ENCODE measurements at places on chromosomes 2 and 18.

DNA sequence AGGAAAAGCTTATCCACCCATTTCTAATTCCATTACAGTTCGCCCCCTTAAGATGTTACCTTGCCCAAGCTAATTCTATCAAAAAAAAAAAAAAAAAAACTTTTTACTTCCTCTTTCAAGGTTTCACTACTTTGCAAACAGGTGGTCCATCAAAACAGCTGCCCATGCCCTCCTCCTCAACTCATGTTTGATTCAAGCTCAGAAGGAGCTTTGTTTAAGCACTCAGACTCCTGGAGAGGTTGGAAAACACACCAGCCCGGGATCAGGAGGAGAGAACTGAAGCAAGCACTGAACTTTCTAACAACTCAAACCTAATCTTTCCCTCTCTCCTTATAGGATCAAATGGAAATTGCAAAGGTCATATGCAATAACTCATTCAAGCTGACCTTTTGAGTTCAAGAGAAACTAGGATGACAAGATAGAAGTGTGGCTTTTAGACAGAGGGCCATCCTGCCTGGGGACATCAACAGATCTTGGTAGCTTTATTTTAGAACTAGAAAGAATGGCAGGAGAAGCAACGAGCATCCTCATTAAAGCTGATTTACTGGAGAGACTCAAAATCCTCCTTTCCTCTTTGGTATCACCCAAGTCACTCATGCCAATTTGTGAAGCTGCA lies 28.3 kb upstream of the FZD7 start:
- no peak for DNase-seq

DNA sequence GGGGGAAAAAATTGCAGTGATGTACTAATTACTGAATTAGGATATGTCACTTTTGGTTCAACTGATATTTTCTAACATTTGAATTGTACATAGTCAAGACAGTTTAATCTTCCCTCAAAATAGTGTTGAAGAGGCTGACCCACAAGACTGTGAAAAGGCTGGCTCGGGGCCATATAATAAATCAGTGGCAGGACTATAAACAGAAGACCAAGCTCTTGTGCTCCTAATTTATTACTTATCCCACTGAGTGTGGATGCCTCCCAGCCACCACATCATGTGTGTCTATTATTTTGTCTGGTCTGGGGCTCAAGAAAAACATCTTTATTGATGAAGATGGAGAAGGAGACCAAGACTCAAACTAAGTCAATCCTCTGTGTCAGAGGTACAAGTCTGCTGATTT lies 64.4 kb downstream of the PLEKHM3 start:
- DNase-seq, result no peak

GRCh38 chr2:96914332-96914731 lies 44.5 kb upstream of the SEMA4C start:
- DNase-seq, result no peak

- no peak for DNase-seq
These were observed 38.7 kb downstream of the PARD6G start for GRCh38 chr18:80208620-80209019.

DNA sequence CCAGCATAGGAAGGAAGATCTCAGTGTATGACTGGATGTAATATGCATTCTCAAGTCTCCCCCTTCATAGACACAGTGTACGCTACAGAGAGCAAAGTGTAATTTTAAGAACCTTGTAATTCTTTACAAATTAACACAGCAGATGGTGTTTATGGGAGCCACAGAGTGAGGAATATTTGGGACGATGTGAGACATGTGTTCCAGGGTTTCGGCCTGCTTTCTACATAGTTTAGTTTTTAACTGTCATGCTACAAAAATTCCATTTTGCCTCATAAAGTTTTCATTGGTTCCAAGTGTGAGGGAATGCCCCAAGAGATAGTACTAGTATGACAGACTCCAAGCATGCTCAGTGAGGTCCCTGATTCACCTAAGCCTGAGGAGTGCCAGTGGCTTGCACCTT lies 76.2 kb upstream of the LRRTM1 start:
- no peak for DNase-seq

GRCh38 chr2:178927173-178927572 lies 120.0 kb upstream of the TTN start:
- DNase-seq, result no peak

- peak; percentile 76 for DNase-seq
These were observed 135.6 kb upstream of the ZNF236 start for GRCh38 chr18:76686737-76687231.

DNA sequence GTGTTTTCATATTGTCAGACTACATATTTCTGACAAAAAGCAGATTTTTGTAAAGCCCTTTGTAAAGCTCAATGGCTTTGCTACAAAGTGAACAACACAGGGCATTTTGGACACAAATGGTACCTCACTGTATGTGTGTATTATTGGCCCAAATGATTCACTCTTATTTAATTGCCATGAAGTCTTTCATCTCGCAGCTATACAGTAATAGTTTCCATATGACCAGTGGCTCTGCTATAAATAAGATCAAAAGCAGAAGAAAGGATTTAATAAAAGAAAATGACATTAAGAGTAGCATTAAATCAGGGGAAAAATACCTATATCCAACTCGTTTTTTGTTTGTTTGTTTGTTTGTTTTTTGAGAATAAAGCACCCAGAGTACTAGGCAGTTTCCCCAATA lies 284.0 kb upstream of the CCDC68 start:
- no peak for DNase-seq

DNA sequence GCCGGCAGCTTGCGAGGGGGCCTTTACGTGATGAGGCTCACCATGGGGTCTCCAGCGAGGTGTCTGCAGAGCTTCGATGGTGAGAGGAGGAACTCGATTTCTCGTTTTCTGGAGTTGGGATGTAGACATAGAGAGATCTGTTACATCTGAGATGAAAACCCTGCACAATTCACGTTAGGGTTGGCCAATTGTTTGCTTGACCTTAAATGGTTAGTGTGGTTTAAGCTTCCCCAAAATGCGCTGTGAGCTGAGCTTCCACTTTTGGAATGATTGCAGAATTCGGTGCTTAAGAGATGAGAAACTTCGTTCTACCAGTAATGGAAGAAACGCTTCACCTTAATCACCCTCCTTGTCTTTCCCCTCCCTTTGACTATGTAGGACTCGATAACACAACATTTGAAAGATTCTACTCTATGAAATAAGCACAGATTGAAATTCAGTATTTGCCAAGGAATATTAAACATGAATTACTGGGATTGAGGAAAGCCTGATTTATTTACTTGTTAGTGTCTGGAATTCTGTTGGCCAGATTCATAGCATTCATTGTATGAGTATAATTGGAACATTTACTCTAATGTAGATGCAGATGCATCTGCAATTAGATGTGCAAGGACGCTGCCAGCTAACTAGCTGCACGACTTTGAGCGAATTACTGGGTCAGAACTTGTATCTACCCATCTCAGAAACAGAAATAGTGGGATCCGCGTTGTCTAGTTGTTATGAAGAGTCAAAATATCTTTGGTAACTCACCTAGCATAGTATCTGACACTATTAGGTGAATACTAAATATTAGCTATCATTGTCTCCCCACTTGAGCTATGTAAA lies 1.6 kb upstream of the KLF7 start:
- DNase-seq, result peak; percentile 43

DNA sequence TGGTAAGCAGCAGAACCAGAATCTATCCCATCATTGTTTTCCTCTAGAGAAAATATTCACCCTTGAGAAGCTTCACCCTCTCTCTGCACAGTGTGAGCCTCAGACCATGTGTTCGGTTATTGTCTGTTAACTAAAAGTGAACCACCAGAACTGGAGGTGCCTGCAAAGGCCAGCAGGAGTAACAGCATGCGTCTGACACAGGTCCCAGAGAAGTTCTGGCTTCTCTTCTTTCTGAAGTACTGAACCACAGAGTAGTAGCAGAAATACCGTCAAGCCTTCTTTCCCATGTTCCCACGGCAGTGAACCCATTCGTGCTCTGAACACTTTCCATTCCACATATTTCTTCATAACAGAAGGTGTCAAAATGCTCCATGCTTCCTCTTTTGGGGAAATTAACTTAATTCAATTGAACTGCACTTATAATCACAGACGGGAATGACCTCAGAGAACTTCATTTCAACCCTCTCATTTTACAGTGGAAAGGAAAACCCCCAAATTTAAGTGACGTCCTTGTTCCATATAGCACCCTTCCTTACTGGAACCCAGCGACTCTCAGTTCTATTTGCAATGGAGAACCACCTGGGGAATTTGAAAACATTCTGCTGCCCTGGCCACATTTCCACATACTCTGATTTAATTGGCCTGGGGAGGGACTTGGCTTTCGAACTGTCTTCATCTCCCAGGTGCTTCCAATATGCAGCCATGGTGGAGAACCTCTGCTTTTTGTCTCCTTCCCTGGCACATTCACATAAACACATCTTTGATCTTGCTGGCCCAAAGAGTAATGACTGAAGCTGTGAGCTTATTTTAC lies 519.1 kb downstream of the RNF144A start:
- DNase-seq, result no peak

- no peak for DNase-seq
These were observed 17.0 kb upstream of the SCYGR1 start for GRCh38 chr2:227404585-227405271.

DNA sequence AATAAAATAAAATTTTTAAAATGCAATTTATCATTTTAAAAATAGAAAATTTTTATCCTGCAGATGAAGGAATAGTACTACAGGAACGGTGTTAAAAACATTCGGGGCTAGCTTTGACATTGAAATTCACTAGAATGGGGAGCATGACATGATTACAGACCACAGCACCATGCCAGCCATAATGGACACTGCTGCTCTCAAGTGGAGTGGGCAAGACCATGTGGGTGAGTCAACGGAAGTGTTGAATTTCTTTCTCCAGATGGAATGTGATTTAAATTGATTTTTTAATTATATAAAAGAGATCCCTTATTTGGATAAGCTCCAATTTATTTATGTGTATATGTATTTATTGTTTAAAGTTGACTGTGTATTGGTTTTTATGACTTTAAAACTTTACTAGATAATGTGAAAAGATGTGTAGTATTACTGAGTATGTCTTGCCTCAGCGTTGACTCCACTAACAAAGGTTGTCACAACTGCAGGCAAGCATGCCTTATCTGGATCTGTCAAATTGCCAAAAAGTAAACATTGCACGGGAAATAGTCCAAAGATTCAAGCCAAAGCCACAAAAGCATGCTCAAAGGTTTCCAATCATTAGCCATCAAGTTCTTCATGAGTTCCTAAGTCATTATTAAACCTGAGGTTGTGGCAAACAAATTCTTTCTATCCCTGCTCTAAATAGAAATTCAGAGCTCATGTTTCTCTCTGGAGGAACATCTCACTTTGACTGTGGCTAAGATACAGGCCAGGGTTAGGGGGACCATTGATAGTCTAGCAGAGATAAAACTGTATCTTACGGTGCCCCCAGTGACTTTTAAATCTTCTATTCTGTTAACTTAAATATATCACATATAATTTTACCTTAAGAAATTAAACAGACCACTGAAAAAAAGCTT lies 536.9 kb downstream of the TMX3 start:
- DNase-seq, result no peak

GRCh38 chr2:109218087-109218791 lies 89.2 kb downstream of the SH3RF3 start:
- DNase-seq, result no peak

GRCh38 chr18:76491776-76492668 lies 3.0 kb downstream of the ZNF516 start:
- no peak for DNase-seq

DNA sequence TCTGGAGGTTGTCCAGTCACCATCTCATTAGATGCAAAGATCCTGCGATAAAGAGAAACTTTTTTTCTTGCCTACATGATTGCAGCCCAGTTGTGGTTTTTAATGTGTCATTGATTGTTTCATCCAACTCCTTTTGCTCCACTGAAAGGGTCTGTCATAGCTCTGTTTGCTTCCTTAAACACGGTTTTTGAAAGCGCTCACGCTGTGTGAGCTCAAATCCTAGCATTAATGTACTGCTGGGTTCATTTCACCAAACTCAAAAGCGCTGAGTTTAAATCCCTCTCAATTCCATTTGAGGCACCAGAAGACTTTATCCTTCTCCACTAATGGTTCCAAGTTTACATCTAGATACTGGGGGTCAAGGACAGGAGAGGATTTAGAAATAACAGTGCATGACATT lies 53.6 kb downstream of the CDK15 start:
- no peak for DNase-seq

DNA sequence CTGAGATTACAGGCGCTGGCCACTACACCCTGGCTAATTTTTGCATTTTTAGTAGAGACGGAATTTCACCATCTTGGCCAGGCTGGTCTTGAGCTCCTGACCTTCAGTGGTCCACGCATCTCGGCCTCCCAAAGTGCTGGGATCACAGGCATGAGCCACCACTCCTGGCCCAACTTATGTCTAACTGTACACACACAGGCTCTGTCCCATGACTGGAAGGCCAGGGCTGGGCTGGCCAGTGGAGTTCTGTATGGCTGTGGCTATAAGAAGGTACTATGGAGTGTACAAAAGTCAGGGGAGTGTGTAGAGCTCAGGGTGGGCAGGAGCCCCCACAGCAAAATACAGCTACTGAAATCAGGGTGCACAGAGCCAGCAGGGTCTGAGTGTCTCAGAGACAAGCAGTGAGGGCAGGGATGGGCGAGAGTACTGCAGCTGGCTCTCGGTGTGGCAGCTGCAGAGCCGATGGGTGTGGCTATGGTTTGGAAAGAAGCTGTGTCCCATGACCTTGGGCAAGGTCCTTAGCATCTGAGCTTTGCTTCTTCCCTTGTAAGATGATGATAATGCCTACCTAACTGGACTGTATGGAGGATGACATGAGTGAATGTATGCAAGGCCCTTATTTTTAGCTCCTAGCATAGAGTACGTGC lies 10.4 kb upstream of the MSGN1 start:
- DNase-seq, result no peak

- DNase-seq, result no peak
These were observed 483.0 kb downstream of the CCDC85A start for GRCh38 chr2:56666777-56667176.

DNA sequence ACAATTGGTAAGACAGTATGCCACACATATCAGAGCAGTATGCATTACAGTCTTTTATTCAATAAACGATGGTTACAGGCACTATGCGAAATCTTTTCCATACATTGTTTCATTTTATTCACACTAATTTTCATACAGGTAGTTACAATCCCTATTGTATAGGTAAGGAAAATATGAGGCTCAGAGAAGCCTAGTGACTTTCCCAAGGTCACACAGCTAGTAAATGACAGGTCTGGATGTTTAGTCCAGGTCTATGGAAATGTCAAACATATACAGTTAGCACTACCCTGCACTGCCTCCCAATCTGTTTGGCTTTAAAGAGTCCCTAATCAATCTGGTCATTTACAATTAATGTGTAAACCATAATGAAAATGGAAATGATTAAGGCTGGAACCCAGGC lies 372.2 kb downstream of the MTX2 start:
- no peak for DNase-seq

- DNase-seq, result no peak
These were observed 351.9 kb downstream of the LRRTM1 start for GRCh38 chr2:79952616-79953015.

- no peak for DNase-seq
These were observed 96.8 kb downstream of the DTNB start for GRCh38 chr2:25576596-25576995.

- no peak for DNase-seq
These were observed 234.8 kb upstream of the KYNU start for GRCh38 chr2:142642650-142643049.

All from tibial artery (tissue), 4 donors.